Breast epithelium (tissue), 4 donors: ENCODE measurements at places on chromosomes 13 and 19.

DNA sequence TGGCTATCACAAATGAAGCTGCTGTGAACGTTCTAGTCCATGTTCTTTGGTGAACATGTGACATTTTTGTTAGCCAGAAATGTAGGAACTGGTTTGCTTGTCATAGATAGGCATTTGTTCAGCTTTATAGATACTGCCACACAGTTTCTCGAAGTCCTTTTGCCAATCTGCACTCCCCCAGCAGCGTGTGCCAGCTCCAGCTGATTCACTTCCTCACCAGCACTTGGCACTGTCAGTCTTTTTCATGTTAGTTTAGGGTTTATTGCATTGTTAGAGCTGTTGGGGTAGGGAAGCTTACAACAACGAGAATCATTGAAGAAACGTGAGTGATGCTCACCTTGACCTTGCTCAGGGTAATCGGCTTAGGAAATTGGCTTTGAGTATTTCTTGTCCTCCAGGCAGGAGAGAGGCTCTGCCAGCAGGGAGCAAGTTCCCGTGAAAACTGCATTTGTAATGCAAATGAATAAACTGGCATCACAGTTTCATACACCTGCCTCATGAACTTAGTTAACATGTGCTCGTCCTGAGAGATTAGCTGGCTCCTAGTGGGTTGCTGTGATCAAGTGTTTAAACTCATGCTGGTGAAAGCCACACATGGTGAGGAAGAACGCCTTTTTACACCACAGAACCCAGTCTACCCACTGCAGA, 83.9 kb downstream of the ING1 start:
- DNase-seq = no peak

DNA sequence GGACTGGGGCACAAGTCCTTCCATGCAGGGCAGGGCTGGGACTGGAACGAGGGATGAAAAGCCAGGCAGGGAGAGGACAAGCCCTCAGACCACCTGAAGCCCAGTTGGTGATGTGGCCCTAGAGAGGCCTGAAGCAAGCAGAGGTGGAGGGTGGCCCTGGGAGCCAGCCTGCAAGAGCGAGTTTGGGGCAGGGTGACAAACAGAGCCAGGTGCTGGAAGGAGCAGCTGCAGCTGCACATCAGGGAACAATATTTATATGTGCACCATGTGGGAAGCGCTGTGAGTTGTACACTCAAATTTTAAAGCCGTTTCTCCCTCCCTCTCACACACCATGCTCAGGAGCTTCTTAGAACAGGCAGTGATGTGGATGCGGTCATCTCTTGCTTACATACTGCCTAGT, 67.8 kb downstream of the FGF9 start:
- DNase-seq = no peak

GRCh38 chr19:38869836-38870607, 8.1 kb downstream of the RINL start:
- peak; percentile 73 for DNase-seq

DNA sequence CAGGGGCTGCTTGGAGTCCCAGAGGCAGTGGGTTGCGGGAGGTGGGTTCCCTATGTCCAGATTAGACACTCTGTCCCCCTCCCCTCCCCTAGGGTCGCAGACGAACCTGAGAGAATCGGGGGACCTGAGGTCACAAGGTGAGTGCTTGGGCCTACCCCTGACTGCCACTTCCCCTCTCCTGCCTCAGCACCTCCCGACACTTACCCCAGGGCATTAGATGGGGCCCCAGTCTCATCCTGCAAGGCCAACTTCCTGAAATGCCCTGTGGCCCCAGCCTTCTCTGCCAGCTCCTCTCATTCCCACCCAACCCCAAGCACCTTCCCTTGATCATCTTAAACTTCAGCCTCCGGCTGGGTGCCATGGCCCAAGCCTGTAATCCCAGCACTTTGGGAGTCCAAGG, 23.0 kb downstream of the CKM start:
- DNase-seq = no peak

DNA sequence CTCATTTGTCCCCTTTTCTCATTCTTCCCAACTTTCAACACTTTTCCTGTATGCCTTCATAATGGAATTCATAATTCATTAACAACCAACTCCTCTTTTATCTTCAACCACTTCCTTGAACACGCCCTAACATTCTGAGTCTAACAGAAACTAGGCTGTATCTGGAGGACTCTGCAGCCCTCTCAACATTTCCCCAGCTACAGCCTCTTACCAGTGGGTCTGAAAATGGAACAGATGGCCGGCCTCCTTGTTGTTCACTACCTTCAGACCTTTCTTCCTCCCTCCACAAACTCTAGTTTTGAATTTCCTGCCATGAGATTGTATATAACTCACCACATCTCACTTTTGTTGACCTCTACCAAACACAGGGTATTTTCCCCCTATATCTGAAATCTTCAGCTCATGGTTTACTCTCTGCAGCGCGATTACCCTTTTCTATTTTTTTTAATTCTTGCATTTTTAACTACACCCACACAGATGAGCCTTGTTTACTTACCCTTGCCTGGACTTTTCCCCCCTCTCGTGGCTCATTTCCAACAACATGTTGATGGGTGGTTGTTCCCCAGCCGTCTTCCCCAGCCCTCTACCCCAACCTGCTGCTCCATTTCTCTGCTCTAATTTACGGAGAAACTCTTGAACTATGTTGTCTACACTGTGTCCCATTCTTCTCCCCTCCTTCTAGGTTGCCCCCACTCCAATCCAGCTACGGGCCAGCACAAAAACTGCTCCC, 846 bp downstream of the ZNF790 start:
- no peak for DNase-seq

GRCh38 chr13:44322928-44323327, 50.7 kb upstream of the SERP2 start:
- DNase-seq = no peak

GRCh38 chr19:10773969-10774368, 56.1 kb downstream of the DNM2 start:
- no peak for DNase-seq

DNA sequence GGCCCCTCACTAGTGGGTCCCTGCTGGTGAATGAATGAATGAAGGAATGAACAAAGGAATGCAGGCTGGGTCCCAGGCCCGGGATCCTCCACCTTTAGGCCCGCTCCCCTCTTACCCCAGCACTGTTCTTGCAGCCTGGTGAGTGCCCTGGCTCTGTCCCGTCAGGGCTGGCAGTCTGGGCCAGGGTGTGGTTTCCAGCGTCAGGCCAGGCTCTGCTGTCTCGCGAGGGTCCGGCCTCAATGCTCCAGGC, 317 bp downstream of the LYL1 start:
- no peak for DNase-seq

DNA sequence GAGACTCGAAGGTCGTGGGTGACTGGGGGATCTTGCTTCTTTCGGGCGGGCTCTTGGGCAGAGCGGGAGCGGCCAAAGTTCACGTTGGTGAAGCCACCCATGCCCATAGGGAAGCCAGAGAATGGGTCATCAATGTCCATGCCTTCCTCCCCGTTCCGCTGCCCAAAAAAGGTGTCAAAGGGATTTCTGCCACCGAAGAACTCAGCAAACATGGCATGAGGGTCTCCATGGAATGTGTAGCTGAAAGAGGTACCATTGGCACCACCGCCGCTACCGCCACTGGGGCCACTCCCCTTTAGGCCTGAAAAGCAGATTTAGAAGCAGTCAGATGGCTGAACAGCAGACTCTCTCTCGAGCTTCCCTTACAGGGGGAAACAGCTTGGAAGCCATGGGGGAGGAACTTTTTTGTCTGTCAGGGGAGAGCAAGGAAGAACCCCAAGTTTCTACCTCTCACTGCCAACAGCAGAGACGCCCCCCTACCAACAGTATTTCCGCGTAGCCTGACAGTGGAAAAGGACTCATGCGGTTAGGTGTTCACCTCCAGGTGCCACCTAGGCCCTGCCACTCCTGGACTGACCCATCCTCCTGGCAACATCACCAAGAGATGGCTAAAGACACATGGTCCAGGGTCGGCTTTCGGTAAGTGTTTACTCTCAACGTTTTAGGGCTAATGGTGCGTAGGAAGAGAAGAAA, 1.3 kb downstream of the DNAJB1 start:
- DNase-seq = no peak

DNA sequence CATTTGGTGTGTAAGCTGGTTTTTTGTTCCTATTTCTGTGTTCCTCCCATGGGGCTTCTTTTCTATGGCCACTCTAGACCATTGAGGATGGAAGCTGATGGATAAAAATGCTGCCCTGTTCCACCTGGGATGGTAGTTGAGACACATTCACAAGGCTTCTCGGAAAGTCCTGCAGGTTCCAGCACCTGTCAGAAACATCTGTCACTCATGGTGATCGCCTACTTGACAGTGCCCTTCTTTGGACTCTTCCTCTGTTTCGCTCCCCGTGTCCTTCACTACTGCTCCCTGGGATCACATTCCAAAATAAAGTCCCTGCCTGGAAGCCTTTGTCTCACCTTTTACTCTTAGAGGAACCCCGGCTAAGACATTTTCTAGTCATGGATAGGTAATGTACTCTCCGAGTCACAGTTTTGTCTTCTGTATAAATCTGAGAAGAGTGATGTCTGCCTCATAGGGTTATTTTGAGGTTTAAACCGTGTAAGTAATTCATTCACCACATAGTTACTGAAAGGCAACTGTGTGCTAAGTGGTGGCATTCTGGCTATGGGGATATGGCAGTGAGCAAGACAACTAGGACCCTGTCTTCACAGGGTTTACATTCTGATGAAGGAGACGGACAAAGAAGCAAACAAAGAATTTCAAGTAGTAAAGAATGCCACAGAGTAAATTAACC, 21.0 kb downstream of the UBAC2 start:
- no peak for DNase-seq

DNA sequence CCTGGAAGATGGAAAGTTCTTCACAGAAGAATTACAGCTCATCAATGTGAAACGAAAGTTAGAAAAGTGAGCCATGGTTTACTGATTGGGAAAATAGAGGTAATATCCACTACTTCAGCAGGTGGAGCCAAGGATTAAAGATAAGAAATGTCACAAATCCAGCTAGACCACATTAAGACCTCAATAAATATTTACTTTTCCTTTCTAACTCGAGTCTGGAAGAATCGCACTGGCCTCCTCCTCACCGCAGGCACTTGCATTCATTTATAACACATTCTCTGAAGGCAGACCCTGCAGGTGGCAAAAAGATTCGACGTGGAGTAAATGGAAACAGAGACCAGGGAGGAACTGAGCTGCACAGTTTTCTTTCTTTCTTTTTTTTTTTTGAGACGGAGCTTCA, 7.4 kb downstream of the SLC35E1 start:
- DNase-seq = no peak

GRCh38 chr13:52804202-52804641, 44.2 kb downstream of the PCDH8 start:
- DNase-seq = no peak

DNA sequence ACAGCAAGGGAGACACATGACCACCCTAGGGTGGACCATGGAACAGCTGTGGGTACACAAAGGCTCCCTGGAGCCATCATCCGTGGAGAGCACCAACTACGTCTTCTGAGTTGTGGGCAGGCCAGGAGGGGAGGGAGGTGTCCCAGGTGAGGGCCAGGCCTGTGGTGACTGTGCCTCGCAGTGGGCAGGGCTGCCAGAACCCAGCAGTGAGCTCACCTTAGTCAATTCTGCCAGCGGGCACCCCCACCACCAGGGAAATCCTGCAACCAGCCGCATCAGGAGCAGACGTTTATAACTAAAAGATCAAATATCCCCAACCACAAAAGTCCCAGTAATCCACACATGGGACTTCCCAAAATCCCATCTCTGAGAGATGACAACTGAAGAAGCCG, 19.6 kb downstream of the ELL start:
- DNase-seq = no peak

DNA sequence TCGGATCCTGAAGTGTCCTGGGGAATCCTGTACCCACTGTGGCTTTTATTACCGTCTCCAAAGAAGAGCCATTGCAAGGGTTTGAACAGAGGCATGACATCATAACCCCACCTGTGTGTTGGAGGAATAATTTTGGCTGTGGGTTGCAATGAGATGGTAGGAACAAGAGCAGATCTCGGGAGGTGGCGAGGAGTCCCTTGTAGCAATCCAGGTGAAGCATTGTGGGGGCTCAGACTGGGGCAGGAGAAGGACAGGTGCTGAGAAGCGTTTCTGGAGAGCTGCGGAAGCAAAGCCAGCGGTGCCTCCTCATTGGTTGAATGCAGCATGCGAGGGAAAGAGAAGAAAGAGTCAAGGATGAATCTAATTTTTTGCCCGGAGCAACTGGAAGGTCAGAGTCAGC, 382.4 kb downstream of the EFNB2 start:
- DNase-seq = no peak

DNA sequence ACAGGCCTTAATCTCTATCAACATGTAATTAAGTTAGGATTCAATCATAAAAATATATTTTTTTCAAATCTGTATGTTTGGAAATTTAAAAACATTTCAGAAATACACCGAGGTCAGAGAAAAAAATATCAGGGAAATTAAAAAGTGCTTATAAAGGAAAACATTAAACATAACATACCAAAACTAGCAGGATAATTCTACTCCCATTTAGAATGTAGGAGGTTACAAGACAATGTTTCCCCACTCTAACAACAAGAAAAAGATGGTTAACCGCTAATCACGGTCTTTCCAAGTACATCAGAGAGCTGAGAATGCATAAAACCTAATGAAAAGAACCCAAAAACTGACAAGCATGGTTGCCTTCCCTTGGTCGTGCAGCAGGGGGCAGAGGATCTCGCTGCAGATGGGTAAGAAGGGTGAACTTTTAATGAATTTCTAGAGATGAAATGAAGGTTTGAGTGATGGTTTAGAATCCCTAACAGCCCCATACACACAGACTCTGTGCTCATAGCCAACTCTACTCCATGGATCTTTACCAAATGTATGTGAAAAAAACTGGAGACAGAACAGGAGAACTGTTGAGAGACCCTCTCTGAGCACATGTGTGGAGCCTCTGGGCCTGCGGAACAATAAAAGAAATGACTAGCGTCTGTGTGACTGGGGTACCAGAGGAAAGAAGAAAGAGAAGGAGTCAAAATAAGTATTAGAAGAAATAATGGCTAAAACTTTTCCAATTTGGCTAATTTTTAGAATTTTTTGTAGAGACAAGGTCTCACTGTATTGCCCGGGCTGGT, 51.3 kb upstream of the LSM14A start:
- DNase-seq = no peak

DNA sequence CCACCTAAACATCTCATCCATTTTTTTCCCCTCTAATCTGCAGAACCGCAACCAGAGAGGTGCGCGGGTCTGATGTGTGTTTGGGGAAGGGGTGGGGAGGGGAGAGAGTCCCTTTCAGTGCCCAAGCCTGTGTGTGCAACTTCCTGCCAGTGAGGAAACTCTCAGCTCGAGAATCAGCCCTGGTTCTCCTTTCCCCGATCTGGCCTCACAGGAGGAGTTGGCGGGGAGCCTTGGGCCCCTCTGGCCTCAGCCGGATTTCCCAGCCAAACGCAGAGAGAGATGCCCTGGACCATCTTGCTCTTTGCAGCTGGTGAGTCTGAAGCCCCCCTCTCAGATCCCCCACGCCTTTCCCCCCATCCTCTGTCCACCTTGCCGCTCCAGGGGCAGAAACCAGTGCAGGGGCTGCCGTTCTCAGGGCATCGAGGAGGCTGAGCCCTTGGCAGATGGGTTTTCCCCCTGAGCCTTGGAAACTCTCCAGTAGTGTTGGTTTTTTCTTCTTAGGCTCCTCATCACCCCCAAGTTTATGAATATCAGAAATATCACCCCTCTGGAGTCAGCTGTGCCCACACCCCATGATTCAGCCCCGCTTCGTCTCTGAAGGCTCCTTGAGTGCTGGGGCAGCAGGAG, at the start of gene C19orf38:
Gene C19orf38, plus strand, starts transcription at position 186 of the 627 bp plus-strand sequence. Its CDS starts 94 bp downstream, at position 280.
- no peak for DNase-seq

- no peak for DNase-seq
Measured at GRCh38 chr13:50257646-50258045, 242.4 kb downstream of the KCNRG start.
